Suppressor macrophage treated with lipopolysaccharide for 4 hours (primary cell): ENCODE measurements at places on chromosomes 16 and 17.

GRCh38 chr16:12160815-12161550 is 184.4 kb downstream of the SNX29 start:
- no peak for DNase-seq

GRCh38 chr17:42536372-42537155 is 523 bp downstream of the NAGLU start:
- peak; percentile 80 for DNase-seq

DNA sequence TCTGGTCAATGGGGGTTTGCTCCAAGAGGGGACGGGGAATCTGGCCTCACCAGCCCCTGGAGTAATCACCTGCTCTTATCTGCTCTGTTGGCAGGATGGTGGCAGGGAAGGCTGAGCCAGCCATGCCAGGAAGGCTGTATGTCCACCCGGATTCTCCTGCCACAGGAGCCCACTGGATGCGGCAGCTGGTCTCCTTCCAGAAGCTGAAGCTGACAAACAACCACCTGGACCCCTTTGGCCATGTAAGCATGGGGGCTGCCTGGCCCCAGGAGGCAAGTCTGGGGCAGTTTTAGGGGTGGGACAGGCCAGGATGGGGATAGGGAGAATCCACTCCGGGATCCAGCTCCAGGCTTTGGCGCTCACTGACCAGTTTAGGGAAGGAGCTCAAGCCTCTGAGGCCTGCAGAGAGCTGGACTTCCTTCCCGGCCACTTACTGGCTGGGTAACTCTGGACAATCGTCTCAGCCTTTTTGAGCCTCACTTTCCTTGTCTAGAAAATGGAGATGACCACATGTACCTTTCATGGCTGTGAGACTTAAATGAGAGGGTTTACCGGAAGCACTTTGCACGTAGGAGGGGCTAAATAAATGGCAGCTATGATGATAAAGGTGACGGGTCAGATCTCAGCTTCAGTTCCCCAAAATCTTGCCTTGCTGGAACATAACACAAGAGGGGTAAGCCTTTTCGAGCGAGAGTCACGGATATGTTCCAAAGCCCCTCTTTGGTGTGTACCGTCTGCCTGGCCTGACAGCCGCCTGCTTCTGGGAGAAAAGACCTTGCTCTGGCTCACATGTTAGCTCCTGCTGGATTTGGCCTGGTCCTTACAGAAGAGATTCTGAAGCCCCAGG is 15.4 kb downstream of the TBX4 start:
- DNase-seq = peak; percentile 37

DNA sequence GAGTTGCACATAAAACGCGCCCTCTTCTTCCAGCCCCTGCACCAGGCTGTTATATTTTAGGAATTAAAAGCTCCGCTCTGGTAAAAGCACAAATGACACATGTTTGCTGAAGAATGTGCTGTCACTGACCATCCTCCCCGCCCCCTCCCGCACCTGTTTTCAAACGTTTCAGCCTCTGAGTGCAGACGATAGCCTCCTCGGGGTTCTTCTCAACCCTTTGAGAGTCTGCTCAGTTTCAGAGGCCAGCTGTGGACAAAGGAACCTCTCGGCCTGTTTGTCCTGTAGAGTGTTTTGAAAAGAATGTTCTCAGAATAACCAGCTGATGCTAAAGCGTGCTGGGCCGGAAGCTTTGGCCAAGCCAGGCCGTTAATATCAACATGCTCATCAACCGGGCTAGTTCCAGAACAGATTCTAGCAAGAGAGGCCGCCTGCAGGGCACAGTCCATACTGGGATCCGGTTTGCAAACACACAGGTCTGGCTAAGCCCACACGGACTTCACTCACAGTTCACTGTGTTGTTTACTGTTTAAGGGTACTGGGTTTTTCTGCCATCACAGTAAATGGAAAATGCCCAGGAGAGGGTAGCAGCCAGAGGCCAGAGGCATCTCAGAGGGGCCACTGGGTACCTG is 6.4 kb upstream of the CACNG4 start:
- no peak for DNase-seq

- DNase-seq = no peak
These were observed 21.8 kb upstream of the HERPUD1 start for GRCh38 chr16:56910112-56910511.

- DNase-seq = no peak
These were observed 1.9 kb upstream of the ST6GALNAC1 start for GRCh38 chr17:76645481-76645880.
